CD8-positive, alpha-beta memory T cell (primary cell): ENCODE measurements at places on chromosomes 1 and 21. TPM values are rescaled to one million over a fixed set of nuclear protein-coding genes. Genes with fewer than 3 reads are reported as not detected.

Gene NGF
- not detected for total RNA-seq

Gene COL9A2
- 5.5 TPM for total RNA-seq

Gene SUMO3
- total RNA-seq: 85.3 TPM

Gene ARF1
- total RNA-seq: 379 TPM

Gene PODN
- not detected for total RNA-seq

Gene CFHR3
- total RNA-seq: not detected

- no peak for DNase-seq
These were observed 54.1 kb downstream of the CD46 start for GRCh38 chr1:207805841-207806421.

- DNase-seq: no peak
These were observed 2.0 kb downstream of the KCNJ15 start for GRCh38 chr21:38258521-38259485.

GRCh38 chr1:116878804-116879477, 30.8 kb upstream of the PTGFRN start:
- DNase-seq: no peak

- no peak for DNase-seq
These were observed 290.8 kb upstream of the FMN2 start for GRCh38 chr1:239800861-239801260.

DNA sequence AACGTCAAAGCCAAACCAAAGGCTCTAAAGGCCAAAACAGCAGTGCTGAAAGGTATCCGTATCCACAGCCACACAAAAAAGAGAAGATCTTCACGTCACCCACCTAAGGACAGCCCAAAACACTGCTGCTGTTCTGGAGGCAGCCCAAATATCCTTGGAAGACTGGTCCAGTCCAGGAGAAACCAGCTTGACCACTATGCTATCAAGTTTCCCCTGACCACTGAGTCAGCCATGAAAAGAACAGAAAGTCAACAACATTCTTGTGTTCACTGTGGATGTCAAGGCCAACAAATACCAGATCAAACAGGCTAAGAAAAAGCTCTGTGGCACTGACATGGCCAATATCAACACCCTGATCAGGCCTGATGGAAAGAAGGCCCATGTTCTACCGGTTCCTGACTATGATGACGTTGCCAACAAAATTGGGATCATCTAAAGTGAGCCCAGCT, 32.1 kb downstream of the ARID4B start:
- DNase-seq: no peak

DNA sequence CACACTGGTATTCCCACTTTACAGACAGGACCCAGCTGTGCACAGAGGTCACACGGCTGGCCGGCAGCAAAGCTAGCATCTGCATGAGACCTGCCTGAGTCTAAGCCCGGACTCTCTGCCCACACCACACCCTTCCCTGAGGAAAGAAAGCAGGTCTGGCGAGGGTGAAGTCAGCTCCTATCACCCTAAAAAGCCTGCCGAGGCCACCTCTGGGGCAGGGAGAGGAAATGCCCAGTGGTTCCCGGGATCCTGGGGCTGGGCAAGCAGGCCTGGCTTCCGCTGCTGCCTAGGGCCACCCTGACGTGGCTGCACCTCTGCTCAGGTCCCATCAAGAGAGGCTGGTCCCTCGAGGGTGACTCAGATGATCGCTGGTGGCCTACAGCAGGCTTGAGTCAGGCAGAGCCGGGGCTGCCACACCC, 42.2 kb downstream of the RAP1GAP start:
- no peak for DNase-seq

DNA sequence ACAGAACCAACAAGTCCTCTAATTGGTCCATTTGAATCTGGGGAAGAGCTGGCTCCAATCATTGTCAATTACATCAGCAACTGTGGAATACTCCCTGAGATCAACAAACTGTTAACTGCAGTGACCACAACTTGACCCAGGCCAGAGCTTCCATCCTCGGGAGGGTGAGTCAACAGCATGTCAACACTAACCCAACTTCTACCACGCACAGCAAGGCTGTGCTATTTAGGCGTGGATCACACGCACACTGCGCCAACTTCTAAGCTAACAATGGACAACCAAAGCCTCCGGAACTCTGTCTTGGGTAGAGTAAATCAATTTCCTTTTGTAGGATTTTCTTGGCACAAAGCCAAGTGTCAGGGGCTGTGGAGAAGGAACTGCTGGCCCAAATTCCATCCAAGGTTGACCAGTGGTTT, 30.4 kb downstream of the APP start:
- DNase-seq: no peak

DNA sequence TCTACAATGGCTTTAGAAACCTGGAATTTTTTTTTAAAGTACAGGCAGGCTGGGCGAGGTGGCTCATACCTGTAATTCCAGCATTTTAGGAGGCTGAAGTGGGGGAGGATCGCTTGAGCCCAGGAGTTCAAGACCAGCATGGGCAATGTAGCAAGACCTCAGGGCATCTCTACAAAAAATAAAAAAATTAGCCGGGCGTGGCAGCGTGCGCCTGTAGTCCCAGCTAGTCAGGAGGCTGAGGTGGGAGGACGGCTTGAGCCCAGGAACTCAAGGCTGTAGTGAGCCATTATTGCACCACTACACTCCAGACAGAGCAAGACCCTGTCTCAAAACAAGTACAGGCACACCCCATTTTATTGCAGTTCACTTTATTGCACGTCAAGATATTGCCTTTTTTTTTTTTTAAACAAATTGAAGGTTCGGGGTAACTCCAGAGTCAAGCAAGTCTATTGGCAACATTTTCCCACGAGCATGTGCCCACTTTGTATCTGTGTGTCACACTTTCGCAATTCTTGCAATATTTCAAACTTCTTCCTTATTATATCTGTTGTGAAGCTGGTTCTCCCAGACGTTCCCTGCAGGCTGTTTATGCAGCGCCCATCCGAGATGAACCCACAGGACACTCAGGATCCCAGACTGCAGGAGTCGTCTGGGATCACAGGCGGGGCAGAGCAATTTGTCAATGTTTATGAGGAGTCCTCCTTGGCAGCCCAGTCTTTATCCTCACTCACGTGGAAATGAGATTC, 4.7 kb downstream of the HES2 start:
- no peak for DNase-seq

DNA sequence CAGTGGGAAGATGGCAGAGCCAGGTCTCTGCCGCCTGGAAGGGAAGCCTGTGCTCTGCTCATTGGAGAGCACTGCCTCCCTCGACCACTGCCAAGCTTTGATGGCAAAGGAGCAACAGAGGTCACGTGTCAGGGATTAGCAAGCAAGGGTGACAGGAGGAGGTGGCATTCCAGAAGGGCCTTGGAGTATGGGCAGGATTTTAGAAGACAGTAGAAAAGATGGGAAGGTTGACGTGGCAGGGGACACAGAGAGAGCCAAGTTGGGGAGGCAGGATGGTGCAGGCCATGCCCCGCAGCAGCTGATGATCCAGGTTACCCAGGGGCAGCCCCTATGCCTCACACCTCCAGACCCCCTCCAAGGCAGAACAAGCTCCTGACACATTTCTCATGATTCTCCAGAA, 21.9 kb upstream of the LBR start:
- DNase-seq: no peak

DNA sequence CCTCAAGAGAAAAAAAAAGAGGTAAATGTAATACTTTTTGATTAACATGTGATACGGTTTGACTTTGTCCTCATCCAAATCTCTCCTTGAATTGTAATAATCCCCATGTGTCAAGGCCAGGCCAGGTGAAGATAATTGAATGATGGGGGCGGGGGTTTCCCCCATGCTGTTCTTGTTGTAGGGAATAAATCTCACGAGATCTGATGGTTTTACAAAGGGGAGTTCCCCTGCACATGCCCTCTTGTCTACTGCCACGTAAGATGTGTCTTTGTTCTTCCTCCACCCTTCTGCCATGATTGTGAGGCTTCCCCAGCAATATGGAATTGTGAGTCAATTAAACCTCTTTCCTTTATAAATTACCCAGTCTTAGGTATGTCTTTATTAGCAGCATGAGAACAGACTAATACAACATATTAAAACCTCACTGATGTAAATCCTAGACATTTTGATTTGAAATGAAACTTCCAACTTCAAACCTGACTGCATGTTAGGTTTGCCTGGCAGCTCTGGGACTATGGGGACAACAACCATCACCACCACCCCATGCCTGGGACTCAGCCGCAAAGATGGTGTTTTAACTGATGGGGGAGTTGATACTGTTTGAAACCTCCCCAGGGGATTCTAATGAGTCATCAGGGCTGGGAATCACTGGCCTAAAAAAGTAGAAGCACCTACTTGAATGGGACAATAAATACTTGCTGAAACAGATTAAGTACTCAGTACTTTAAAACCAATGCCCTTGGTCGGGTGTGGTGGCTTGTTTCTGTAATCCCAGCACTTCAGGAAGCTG, 32.8 kb upstream of the BACH1 start:
- no peak for DNase-seq

- DNase-seq: peak; percentile 5
These were observed 93.8 kb downstream of the USP25 start for GRCh38 chr21:15823486-15824150.

DNA sequence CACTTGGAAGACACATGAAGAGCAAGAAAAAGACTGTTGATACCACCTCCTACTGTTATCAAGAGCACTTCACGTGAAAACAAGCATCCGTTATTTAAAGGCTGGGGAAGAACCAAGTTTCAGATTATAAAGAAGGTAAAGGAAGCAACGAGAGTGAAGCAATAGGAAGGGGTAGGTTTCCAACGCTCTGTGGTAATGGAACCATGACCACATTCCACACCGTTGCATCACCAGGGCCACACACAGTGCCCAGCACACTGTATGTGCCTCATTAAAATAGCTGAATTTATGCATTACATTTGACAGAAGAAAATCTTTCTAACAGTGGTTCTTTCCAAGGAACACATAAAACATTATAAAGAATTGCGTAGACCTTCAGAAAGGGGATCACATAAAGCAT, 435.8 kb downstream of the MRPL39 start:
- no peak for DNase-seq

DNA sequence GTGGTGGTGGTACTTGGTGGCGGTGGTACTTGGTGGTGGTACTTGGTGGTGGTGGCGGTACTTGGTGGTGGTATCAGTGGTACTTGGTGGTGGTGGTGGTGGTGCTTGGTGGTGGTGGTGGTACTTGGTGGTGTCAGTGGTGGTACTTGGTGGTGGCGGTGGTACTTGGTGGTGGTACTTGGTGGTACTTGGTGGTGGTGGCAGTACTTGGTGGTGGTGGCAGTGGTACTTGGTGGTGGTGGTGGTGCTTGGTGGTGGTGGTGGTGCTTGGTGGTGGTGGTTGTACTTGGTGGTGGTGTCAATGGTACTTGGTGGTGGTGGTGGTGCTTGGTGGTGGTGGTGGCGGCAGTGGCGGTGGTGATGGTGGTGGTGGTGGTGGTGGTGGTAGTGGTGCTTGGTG, 20.2 kb downstream of the COQ8A start:
- DNase-seq: no peak

- no peak for DNase-seq
These were observed 96.4 kb downstream of the OBSCN start for GRCh38 chr1:228304225-228304624.

DNA sequence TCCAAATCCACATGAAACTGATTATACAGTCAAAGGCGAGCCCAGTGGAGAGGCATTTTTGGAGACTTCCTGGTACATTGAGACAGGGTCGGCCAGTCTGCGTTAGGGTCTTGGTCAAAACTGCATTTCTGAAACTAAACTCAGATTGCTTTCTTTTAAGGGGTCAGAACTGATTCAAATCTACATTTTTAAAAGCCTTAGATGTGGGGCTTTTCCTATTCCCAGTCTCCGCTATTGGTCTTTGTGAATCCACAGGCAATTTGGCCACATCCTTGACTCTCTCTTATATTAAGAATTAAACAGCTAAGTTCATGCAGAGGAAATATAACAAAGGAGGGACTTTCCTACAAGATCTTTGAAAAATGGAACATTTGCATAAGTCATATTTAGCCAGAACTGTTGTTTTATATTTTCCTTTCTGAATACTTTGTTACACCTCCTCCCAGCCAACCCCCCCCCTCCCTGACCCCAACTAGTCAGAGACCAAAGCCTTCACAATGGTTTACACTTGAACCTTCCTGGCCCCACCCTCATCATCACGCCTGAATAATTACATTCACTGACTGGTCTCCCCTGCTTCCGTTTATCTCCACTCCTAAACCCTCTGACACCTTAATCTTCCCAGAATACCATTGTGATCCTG, 30.9 kb downstream of the SELL start:
- DNase-seq: no peak
